Fibroblast of villous mesenchyme (primary cell): ENCODE measurements at places on chromosomes 11 and 22. TPM values are rescaled to one million over a fixed set of nuclear protein-coding genes. Genes with fewer than 3 reads are reported as not detected.

DNA sequence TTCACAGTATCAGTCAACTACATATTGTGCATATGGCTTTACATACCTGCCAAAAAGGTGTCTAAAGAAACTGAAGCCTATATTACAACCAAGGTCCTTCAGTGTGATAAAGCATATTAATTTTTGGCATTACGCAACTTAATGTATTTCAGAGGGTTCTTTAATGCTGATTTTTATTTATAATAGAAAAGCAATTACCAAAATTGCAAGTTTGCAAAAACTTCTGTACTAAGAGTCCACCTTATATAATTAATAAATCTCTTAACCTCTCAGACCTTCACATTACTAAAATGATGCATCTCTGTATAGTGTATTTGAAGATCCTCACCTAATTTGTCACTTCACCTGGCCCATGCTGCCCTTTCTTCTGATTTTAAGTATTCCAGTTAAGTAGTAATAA lies 128.6 kb downstream of the GUCY1A2 start:
- no peak for DNase-seq

- DNase-seq, result peak; percentile 17
These were observed 44.9 kb downstream of the WNT11 start for GRCh38 chr11:76161261-76161961.

DNA sequence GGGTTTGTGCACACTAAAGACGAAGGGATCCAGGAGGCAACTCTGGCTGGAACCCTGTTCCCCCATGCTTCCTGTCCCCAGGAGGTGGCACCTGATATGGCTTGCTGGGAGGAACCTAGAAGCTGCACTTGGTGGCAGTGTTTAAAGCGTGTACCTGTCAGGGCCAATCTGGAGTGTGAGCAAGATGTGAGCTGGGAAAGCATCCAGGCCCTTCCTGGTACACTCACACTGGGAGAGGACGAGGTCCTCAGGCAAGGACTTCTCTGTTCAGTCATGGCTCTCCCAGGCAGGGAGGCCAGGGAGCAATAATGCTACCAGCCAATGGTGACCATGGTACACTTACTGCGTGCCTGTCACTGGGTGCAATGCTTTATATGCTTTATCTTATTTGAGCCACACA lies 130.7 kb upstream of the NECTIN1 start:
- DNase-seq, result no peak

Gene ACRV1
- total RNA-seq, result not detected in 2 replicates

- DNase-seq, result no peak
These were observed 73.3 kb upstream of the SHANK2 start for GRCh38 chr11:71325418-71326327.

DNA sequence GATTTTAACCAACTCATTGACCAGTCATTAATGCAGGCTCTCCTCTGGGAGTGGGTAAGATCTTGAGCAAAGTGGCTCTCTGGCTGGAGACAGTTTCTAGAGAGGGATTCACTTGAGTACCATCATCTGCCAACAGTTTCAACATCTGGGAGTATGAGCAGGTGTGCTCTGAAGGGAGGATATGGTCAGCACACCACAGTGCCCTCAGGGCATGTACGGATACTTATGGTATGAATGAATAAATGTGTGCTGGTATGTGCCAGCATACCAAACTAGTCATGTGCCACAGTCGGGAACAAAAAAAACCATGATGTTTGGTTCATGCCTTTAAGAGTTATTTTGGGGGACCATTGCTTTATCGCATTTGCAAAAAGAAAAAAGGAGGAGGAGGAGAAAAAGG lies 1197.5 kb upstream of the TENM4 start:
- no peak for DNase-seq

Gene OR10A5
- total RNA-seq, result not detected in 2 replicates

Gene NXPE1
- total RNA-seq, result not detected in 2 replicates

Gene SCGB1A1
- not detected in 2 replicates for total RNA-seq

DNA sequence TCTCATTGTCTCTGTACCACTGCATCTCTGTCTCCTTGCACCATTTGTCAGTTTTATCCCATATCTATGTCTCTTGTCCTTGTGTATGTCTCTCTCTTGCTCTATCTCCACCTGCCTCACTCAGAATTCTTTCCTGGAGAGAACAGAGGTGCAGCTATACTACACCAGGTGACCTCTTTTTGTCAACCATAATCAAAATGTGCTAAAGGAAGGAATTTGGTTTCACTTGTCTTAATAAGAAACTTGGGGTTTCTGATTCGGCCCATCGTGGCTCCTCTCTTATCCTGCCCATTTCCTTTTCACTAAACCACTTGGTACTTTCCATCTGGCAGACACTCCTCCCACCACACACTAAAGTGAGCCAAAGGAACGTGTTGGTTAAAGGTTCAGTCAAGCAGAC lies 2.0 kb upstream of the C11orf42 start:
- no peak for DNase-seq
